Prostate gland (tissue), 2 donors: ENCODE measurements at places on chromosomes 2 and 18.

DNA sequence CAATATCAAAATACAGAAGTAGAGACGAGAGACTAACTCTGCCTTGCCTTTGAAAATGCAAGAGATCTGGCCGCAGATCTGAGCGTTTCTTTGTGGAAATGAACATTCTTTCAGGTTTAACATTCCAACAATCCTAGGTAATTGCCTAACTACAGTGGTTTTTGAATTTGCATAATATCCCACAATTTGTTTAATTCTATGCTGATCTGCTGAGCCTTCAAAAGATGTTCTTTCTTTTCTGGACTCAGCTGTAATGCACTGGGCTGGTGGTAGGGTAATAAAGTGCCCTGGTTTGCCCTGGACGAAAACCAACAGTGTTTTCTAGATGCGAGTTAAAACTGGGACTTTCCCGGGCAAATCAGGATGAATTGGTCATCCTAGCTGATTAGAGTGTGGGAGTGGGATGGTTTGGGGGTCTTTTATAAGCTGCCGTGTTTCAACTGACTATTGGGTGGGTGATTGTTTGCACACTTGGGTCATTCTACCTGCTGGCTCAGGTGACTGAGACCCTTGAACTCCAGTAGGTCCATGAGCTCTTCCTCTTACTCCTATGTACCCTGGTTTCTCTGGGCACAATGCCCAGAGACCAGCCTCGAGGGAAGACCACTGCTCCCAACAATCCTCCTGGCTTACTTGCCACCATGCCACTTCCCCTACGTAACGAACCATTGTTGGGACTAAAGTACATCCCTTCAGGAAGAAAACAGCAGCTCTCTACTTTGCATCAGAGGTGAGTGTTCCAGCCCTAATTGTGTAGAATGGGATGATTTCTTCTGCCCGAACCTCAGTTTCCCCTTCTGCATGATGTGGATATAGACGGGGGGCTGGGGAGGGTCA is 3.4 kb upstream of the PAX8 start:
- DNase-seq = no peak

DNA sequence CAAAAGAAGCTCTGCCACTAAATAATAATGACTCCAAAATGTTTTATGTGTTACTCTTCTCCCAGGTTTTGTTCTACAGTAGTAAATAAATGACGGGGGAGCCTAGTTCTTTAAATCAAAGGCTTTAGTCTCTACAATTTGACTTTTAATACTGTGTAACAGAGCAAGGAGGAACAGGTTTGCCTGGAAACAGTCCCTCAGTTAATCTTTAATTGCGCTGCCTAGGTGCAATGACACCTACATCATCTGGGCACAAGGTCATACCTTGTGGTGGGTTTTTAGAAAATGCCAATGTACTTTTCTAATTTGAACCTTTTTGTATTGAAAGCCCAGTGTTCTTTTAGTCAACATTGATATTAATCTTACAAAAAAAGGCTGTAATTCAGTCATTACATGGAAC is 287.3 kb upstream of the SETBP1 start:
- no peak for DNase-seq

- DNase-seq = no peak
Measured at GRCh38 chr2:150150144-150150543, 337.3 kb downstream of the RND3 start.

- no peak for DNase-seq
Measured at GRCh38 chr2:159613651-159614285, 2.6 kb downstream of the BAZ2B start.

- no peak for DNase-seq
Measured at GRCh38 chr2:4265936-4266335, 562.6 kb downstream of the DCDC2C start.

DNA sequence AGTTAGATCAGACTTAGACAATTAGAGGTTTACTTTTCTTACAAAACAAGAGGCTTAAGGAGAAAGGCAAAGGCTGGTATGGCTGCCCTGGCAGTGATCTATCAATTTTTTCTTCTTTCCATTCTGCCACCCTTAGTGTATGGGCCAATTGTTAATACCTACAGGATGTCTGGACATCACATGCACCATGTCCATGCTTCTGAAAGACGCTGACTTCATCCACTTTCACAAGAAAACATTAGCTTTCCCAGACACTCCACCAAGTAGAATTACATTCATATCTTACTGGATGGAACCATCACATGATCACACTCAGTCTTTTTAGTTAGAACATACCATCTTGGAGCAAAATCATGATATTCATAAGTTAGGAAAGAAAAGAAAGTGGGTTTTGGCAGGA is 120.9 kb downstream of the ARHGAP28 start:
- DNase-seq = no peak

- no peak for DNase-seq
Measured at GRCh38 chr2:239463541-239464165, 62.8 kb upstream of the HDAC4 start.

DNA sequence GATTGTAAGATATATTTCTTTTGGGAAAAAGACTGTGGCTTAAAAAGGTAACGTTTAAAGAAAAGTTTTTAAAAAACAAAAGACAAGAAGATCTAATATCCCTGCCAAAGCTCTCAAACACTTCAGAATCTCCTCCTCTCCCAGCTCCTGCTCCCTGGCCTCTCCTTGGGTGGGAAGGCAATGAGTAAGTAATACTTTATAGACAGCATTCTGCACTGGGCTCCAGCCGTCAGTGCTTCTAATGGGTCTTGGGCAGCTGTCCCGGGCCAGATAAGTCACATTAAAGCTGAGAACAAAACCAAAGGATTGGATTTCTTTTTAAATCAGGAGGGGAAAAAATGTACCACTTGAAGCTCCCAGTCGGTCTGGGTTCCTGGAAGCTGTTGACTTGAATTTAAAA is 133.7 kb downstream of the ALPK2 start:
- no peak for DNase-seq

GRCh38 chr2:20125616-20126015 is 74.2 kb upstream of the LAPTM4A start:
- no peak for DNase-seq

DNA sequence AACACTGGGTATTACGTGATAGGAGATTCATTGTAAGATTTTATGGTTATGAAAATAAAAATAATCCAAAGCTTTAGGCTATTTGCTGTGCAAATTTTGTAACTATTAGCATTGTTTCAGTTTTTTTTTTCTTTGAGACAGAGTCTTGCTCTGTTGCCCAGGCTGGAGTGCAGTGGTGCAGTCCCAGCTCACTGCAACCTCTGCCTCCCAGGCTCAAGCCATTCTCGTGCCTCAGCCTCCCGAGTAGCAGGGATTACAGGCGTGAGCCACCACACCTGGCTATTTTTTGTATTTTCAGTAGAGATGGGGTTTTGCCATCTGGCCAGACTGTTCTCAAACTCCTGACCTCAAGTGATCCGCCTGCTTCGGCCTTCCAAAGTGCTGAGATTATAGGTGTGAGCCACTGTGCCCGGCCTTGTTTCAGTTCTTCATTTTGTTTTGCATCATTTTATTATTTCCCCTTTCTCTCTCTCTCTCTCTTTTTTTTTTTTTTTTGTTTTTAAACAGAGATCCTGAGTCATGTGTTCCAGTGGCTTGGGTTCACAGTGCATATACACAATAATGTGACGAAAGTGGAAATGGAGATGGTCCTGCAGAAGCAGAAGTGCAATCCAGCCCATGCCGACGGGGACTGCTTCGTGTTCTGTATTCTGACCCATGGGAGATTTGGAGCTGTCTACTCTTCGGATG is 25.8 kb downstream of the CASP10 start:
- no peak for DNase-seq

DNA sequence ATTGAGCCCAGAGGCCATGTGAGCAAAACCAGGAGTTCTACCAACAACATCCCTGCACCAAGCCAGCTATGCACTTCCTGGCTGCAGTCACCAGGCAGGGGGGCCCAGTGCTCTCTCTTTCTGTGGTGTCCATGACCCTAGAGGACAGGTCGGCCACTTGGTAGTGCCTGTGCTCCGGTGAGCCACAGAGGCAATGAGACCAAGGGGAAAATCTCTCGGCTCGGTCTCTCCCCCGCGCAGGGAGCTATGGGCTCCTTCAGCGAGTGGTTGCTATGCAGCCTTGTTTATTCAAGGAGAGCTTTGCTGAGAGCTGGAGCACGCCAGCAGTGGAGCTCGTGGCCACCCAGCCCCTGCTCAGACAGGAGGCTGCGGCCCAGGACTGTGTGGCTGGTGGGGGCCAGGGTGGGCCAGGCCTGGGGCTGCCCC is at the start of gene TOGARAM2:
TOGARAM2 (plus strand) TSS at position 283 of the 426 bp plus-strand sequence. CDS start 13,537 bp downstream, outside the sequence.
- DNase-seq = peak; percentile 27
